Caudate nucleus (tissue), 63 donors: ENCODE measurements at places on chromosomes 2 and 18.

- DNase-seq: no peak
These were observed 54.9 kb downstream of the DSC3 start for GRCh38 chr18:30987467-30988241.

GRCh38 chr18:22267697-22268096, 98.3 kb downstream of the GATA6 start:
- DNase-seq: no peak

DNA sequence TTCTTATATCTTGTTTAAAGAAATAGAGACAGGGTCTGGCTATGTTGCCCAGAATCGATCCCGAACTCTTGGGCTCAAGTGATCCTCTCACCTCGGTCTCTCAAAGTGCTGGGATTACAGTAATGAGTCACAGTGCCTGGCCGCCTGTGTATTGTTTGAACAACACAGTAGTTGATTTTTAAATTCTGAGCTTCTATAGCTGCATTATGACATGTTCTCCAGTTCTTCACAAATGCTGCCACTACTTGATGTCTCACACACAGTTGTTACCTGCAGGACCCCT, 7.7 kb upstream of the RHOB start:
- DNase-seq: no peak

DNA sequence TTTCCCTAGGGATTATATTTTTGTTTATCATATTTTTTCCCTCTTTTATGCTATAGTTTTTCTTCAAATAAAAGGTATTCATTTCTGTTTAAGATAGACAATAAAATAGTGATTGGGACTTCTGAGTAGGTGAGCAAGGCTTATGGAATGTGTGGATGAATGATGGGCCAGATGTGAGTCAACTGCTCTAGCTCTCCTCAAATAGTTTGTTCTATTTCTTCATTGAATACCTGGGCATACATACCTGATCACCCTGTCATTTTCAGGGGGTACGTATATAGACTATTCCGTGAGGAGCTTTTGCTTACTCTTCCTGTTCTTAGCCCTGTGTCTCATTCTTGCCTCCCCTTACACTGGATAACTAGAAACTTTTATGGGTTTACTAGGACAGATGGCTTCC, 41.9 kb downstream of the BABAM2 start:
- DNase-seq: no peak

GRCh38 chr2:61135510-61135909, 26.5 kb upstream of the C2orf74 start:
- no peak for DNase-seq

DNA sequence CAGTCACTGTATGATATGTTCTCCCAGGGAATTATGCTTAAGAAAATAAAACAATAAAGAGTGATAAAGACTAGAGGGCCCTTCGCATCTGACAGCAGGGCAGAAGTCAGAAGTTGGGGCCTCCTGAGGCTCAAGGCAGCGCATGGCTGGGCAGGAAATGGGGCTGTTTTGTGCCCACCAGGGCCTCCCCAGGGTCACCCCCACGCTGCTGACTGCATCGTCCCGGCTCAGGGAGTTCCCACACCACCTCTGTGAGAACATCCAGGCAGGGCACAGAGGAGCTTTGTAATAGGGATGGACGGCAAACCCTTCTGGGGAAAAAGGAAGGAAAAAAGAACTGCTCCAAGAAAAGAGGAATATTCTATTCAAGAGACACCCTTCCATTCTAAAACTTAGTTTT, 41.2 kb downstream of the PAX3 start:
- DNase-seq: no peak

- no peak for DNase-seq
These were observed 97.9 kb downstream of the BAZ2B start for GRCh38 chr2:159518321-159519005.
